ENCODE measurements at places on chromosomes 13 and 19.

- DNase-seq = peak; percentile 78
Measured at GRCh38 chr13:24683838-24684599, 3.8 kb downstream of the ATP12A start.

GRCh38 chr13:65746406-65746921 lies 1483.7 kb downstream of the PCDH9 start:
- DNase-seq = no peak

DNA sequence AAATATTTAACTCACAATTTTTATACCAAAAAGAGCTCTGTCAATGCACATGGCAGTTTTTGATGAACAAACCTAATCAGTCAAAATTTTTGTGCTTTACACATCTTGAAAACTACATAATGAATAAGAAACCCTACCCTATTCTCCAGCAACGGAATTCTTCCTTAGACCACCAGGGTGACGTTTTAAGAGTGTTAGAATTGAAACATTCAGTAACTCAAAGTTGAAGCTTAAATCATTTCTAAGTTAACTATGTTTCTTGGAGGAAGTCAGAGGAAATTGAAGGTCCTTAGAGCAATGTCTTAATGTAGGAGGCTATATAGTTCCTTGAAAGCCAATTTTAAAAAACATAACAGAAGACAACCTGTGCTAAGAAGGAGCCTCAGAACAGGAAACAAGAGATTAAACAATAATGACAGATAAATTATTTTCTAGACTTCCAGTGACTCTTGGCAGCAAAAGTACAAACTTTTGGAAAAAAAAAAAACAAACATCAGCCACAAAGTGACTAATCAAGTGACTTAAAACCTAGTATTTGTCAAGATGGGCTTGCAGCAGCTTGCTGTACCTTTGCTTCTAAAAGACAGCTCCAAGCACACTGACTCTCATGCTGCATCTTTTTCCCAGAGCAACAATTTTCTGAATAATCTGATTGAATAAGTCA lies 6.2 kb downstream of the SPRY2 start:
- peak; percentile 10 for DNase-seq

- DNase-seq = peak; percentile 31
Measured at GRCh38 chr19:2627319-2627829, 75.1 kb downstream of the GNG7 start.

GRCh38 chr13:46168783-46169182 lies 13.2 kb downstream of the LCP1 start:
- peak; percentile 77 for DNase-seq

DNA sequence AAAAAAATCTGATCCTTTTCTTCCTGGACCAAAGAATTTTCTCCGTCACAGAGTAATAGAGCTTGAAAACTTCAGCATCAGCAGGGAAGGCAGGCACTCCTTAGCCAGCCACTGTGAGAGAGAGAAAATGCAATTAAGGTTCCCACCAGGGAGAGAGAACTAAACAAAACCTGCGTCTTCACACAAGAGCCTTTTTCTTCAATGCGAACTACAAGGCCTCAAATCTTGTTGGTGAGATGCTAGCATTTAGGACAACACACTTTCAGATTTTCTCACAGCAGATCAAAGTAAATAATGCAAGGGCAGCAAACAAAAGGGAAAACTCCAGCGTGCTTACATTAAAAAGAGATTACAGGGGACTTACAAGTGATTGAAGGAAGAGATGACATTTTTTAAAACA lies 80.1 kb downstream of the DACH1 start:
- no peak for DNase-seq

DNA sequence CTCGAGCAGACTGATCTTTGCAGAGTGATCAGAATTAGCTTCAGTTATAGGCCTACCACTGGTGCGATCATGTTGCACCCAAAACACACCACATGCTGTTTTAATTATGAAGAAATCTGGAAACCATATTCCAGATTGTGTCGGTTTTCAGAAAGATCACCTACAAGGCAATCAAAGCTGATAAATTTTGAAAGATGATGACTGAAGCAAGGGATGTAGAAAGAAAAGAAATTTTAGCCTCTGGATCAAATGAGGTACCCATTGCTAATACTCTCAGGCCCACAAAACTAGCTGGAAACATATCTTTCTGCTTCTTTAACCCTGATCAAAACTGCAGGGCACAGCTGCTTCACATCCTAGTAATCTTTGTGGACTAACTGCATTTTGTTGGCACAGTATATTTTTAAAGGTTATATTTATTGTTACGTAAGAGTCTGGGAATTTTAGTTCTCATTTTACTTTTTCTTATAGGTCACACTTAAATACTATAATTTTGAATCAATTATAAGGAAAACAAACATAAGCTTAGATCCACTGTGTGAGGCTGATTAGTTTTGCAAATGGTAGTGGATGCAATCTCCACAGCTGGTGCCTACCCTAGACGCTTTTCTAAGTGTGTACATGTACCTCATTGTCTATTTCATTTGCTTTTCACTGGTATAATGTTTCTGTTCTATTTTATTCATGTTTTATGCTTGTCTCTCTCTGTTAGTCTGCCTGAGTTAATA lies 150.9 kb downstream of the RGCC start:
- DNase-seq = no peak

GRCh38 chr13:40595693-40596092 lies 70.7 kb downstream of the FOXO1 start:
- DNase-seq = no peak

DNA sequence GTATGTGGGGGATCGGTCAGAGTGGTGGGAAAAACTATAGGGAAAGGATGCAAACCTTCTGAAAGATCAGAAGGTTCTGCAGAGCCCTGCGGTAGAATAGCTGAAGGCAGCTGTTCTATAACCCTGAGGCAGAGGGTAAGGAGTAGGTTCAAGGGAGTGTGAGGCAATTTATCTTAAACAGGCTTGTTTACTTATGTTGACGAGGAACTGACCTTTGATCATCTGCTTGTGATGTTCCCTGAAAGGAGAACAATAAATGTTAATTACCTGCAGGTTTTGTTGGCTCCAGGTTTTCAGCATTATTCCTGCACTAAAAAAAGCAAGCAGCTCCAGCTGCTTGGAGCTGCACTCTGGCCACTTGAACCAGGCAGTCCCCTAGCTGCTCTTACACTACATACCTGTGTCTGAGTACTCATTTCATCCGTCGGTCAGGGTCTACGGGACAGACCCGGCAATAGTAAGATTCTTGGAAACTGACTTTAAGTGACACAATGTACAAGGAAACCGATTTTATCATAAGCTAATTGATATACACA lies 202.1 kb downstream of the TBC1D4 start:
- DNase-seq = no peak

DNA sequence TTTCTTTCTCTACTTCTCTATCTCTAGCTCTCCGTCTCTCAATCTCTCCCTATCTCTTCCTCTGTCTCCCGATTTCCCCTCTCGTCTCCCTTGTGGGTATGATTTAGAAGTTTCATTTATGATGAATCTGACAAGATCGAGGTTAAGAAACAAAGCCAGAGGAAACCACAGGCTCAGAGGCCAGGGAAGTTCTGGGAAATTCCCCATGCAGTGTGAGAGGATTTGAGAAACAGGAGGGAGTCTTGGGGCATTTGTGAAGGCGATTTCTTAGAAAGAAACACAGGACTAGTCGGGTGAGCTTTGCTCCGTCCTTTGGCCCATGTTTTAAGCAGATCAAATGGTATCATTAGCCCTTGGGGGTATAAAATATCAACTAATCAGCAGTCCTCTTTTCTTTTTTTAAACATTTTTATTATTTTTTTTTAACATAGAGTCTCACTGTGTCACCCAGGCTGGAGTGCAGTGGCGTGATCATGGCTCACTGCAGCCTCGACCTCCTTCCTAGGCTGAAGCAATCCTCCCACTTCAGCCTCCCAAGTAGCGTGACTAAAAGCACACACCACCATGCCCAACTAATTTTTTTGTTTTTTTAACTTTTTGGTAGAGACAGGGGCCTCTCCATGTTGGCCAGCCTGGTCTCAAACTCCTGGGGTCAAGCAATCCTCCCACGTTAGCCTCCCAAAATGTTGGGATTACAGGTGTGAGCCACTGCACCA lies 25.8 kb downstream of the TNFSF9 start:
- no peak for DNase-seq

- no peak for DNase-seq
Measured at GRCh38 chr13:32474999-32475792, 47.3 kb upstream of the N4BP2L1 start.

DNA sequence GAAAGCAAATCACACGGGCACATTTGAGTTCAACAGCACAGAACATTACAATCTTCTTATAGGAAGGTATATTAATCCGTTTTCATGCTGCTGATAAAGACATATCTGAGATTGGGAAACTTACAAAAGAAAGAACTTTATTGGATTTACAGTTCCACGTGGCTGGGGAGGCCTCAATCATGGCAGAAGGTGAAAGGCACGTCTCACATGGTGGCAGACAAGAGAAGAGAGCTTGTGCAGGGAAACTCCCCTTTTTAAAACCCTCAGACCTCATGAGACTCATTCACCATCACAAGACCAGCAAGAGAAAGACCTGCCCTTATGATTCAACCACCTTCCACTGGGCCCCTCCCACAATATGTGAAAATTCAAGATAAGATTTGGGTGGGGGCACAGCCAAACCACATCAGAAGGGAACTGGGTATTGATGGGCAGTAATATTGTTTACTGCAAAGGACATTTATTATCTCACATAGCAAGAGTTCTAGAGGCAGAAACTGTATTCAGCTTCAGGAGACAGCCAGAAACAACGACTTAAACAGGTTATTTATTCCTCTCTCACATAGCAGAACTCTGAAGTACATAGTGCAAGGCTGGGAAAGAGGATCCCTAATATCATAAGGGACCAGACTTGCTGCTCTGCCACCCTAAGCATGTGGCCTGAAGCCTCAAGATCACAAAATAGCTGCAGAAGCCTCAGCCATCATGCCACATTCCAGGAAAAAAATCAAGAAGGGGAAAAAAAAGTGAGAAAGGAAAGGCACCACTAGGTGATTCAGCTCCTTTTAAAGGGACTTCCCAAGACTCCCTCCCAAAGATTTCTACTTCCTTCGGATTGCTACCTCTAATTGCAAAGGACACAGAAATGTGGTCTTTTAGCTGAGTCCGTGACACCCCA lies 23.1 kb downstream of the FXYD5 start:
- peak; percentile 70 for DNase-seq

DNA sequence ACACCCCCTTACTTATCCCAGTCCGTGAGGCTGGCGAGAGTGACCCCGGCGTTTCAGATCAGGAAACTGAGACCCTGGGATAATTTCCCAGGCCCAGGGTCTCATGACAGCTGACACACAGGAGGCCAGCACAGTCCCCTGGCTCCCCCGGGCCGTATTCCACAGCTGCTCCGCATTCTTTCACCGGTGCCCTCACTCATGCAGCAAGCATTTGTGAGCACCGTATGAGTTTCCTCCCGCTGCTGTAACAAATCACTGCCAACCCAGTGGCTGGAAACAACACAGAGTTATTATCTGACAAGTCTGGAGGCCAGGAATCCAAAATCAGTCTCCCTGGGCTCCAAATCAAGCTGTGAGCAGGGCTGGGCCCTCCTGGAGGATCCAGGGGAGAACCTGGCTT lies 21.3 kb downstream of the GADD45B start:
- DNase-seq = no peak
